GM04504 (cell line): ENCODE measurements at places on chromosomes 1 and 21.

- DNase-seq, result no peak
Observed at GRCh38 chr1:32791881-32792280, 25.3 kb downstream of the YARS1 start.

- DNase-seq, result no peak
Observed at GRCh38 chr1:24340770-24341169, 21.6 kb downstream of the GRHL3 start.

- no peak for DNase-seq
Observed at GRCh38 chr21:26916799-26917198, 50.1 kb downstream of the ADAMTS5 start.

DNA sequence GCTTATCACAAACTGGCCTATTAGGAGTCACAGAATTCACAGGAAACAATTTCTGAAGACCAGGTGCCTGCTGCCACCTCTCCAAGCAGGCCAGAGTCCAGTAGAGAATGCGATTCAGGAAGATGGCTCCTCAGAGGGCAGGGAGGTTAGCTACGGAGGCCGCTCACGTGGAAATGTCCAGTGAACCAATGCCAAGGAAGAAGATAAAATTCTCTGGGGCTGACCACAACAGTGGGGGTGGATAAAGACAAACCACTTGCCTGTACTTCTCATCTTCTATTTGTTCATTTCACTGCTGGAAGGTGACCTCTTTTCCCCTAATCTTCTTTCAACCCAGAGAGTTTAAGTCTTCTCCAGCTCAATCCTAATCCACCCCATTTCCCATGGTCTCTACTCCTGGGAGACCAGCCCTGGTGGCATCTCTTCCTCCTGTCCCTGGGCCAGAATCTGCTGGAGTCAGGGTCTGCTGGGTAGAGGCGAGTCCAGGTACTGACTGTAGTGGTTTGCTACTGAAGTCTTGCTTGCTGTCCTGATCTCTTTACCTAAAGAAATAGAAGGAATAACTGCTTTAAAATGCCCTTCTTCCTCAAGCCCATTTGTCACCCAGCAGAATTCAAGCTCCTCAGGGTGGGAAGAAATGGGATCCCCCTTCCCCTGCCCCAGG, 3.2 kb downstream of the PSRC1 start:
- no peak for DNase-seq

DNA sequence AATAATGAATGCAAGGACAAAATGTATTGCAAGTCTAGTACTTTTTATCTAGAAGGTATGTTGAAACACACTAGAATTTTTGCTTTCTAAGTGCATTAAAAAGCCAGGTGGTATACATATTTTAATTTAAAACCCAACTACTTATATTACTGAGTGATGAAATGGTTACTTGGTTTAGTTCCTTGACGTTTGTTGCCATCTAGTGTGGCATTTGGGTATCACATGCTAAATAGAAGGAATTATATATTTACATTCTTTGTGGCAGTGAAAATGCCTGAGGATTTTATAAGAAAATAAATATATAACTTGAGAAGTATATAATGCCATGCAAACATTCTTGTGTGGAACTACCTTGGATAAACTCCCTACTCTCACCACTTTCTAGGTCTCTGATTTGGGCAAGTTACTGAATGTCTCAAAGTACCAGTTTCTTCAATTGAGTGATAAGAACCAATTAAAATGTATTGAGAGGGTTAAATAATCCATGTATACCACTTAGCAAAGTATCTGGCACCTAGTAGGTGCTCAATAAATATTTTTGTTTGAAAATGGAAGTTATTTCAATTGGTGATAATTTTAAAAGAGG, 69.6 kb downstream of the SDCCAG8 start:
- peak; percentile 34 for DNase-seq

DNA sequence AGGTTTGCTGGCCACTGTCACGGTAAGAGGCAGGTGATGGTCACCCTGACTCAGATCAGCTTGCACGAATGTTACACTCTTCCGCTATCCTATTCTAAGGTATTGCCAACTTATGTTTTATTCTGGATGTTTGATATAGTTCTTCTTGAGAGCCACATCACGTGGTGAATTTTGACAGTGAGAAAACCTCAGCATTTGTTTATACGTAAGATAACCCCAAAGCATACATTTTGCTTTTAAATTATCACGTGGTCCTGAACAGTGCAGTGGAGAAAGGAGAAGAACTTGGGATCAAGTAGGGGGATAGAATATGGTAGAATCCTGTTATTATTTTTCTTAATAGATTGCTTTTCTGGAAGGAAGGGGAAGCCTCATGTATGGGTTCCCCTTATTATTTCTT, 16.6 kb downstream of the ATP1A1 start:
- DNase-seq, result no peak

DNA sequence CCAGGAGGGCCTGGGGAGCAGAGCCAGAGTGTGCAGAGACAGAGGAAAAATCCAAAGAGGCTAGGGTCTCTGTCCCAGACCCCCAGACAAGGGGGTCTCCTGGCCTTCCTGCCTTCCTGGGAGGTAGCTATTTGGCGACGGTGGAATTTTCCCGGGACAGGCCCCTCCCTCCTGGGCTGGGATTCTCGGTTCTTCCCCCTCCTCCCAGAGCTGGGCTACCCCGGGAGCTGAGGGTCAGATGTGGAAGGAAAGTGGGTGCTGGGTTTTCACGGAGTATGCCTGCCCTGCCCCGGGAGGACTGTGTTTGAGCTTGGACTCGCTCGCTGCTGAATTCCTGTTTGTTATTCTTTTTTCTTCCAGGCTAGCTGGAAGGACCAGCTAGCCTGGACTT, 759 bp downstream of the AMPD2 start:
- DNase-seq, result peak; percentile 42

DNA sequence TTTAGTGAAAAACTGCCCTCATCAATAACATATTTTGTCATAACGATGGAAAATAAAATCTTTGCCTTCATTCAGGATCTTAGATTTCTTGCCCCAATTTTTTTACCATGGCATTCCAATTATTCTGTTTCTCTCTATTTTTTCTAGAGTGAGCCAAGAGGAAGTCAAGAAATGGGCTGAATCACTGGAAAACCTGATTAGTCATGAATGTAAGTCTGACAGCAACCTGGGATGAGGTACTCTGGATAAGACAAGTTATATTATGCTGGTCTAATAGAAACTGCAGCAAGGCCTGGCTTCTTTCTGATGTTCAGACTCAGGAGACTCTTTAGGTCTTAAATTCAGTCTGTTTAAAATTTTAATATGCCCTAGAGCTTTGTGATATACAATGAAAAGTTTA, 3.5 kb downstream of the RGS4 start:
- no peak for DNase-seq
